ENCODE measurements at places on chromosomes 1 and 21. TPM values are rescaled to one million over a fixed set of nuclear protein-coding genes. Genes with fewer than 3 reads are reported as not detected.

DNA sequence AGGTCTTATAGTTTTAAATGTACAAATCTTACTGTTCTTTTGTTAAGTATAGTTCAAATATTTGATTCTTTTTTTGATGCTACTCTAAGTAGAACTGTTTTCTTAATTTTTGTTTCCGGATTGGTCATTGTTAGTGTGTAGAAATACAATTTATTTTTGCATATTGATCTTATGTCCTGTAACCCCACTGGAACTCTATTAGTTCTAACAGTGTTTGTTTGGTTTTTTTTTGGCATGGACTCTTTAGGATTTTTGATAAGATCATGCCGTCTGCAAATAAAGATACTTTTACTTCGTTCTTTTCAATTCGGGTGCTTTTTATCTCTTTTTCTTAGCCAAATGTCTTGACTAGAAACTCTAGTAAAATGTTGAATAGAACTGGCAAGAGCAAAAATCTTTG is 26.5 kb downstream of the GDAP2 start:
- no peak for DNase-seq

DNA sequence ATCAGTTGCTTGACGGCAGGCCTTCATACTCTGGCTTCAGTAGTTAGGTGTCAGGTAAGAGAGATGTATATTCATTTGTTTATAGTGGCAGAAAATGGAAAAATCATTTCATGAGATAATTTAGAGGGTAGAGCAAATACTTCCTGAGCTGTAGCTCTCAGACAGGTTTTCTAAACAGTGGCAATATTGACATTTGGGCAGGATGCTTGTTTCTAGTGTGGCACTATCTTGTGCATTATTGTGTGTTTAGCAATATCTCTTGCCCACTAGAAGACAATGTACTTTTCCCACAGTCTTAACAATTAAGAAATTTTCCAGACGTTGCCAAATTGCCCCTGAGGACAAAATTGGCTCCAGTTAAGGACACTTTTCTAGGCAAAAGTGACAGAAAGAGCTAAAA is 1143.1 kb downstream of the PLA2G4A start:
- no peak for DNase-seq

DNA sequence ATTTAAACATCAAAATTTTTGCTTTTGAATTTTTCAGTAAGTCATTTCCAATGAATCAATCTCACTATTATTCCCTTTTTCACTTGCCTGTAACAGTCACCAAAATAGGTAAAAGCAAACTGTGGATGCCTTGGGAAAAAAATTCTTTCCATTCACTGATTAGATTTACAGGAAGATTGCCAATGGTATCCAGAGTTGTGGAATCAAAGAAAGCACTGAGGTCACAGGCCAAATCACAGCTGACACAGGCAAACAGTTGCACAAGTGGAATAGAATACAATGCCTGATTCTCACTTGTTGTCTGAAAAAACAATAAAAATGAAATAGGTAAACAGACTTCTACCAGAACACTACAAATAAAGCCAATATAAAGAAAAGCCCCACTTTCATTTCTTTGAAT is 48.4 kb downstream of the LTN1 start:
- DNase-seq: no peak

DNA sequence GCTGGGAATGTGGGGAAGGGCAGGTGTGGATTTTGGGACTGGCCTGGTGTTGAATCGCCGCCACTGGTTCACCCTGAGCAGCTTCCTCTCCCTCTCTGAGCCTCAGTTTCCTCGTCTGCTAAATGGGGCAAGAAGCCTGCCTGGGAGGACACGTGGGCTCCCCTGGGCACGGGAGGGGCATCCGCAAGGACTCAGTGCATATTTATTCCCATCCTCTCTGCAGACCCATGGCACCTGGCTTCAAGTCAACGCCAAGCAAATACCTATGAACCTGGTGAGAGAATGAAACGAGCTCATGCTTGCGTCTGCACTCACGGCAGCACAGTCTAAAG is 234.4 kb downstream of the PTPRU start:
- DNase-seq: no peak

GRCh38 chr1:200524092-200524491 is 96.5 kb downstream of the KIF14 start:
- no peak for DNase-seq

- DNase-seq: no peak
Observed at GRCh38 chr1:157496121-157496526, 56.2 kb downstream of the FCRL5 start.

- DNase-seq: no peak
Observed at GRCh38 chr1:36464605-36465393, 615 bp upstream of the MRPS15 start.

- peak; percentile 37 for DNase-seq
Observed at GRCh38 chr1:47850451-47850850, 146.7 kb downstream of the TRABD2B start.

- DNase-seq: no peak
Observed at GRCh38 chr1:168372861-168373371, 92.2 kb downstream of the TBX19 start.

DNA sequence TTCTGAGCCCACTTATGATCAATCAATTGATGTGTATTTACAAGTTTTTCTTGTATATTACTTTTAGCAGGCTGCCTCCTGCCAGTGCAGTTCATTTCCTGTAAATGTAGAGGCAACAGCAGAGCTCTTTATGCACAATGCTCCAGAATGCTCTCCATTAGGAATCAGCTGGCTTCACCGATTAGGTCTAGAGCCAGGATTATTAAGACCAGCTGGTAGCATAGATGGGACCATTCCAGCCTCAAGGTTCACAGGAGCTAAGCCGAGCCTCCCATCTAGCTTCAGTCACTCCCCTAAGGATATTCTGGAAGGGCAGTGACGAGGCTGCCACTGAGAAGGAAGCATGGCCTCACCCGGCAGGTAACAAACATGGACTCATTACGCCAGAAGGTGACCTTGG is 36.8 kb downstream of the DHRS3 start:
- DNase-seq: no peak

GRCh38 chr1:61107638-61108037 is 25.3 kb downstream of the NFIA start:
- no peak for DNase-seq

DNA sequence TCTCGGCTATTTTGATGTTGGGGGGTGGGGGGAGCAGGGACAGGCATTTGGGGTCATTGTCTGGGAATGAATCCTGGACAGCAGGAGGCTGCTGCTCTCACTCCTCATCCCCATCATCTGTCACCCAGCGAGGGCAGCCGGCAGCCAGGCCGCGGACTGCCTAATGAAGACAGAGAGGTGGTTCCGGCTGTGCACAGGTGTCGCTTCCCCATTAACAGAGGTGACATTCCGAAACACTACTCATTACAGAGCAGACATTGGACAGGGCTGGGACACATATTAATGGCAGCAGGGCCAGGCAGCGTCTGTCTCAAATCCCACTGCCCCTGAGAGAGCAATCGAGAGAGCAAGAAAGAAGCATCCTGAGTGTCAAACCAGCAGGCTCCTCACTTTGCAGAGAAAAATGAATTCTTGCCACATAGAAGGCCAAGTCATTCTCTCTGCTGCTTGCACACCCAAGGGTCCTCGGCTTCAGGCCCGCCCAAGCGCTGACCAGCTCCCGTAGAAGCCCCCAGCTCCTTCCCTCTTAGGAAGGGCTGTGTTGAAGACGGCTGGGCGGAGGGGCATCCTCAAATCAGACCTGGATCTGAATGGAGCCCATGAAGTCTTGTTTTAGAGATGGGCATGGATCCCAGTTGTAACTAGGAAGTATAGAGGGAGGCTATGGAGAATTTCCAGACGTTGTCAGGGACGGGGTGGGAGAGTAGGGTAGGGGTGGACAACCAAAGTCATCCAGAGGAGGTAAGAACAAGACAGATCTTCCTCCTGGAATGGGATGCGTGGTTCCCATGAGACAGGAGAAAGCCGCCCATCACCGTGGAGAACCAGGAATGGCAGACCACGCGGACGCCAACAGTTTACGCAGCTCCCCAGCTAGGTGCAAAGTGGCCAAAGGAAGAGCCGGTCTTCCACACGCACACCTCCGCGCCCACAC is 8.2 kb upstream of the LEMD1 start:
- DNase-seq: no peak

- DNase-seq: no peak
Observed at GRCh38 chr1:44817307-44817706, 9.0 kb downstream of the BTBD19 start.

DNA sequence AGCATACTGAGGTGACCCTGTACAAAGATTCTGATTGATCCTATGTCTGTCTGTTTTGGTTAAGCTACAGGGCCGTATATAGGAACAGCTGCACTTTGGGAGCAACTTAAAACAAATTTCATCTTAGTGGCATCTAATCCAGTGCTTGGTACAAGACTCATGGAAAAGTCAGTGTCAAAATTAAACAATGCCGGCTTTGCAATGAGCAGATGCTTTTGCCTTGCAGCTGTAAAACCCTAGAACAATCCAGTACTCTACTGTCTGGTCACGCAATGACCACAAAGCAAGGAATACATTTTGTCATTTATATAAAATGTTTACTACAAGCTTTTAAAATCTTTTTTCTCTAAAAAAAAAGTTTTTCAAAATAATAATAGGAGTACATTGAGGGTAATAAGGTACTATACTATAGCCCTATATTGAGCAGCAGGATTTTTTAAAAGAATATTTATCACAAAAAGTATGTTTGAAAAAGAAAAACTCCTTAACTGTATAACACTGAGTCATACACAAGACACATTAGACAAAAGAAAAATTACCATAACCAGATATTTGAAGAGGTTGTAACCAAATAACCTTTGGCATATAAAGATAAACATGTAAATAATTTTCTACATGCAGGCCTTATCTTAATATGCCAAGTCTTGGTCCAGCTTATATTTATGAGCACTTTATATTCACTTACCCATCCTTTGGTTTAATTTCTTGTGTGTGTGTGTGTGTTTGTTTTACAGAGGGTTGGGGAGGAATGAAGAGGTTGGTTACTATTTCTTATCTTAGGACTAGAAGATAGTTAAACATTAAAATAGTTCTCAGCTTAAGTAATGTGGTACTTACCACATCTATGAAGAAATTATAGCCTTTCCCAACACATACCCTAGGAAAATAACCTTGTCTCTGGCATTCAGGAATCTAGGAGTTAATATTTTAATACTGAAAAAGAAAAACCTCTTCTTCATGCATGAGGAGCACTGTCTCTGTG is 262.3 kb downstream of the FAF1 start:
- DNase-seq: no peak

DNA sequence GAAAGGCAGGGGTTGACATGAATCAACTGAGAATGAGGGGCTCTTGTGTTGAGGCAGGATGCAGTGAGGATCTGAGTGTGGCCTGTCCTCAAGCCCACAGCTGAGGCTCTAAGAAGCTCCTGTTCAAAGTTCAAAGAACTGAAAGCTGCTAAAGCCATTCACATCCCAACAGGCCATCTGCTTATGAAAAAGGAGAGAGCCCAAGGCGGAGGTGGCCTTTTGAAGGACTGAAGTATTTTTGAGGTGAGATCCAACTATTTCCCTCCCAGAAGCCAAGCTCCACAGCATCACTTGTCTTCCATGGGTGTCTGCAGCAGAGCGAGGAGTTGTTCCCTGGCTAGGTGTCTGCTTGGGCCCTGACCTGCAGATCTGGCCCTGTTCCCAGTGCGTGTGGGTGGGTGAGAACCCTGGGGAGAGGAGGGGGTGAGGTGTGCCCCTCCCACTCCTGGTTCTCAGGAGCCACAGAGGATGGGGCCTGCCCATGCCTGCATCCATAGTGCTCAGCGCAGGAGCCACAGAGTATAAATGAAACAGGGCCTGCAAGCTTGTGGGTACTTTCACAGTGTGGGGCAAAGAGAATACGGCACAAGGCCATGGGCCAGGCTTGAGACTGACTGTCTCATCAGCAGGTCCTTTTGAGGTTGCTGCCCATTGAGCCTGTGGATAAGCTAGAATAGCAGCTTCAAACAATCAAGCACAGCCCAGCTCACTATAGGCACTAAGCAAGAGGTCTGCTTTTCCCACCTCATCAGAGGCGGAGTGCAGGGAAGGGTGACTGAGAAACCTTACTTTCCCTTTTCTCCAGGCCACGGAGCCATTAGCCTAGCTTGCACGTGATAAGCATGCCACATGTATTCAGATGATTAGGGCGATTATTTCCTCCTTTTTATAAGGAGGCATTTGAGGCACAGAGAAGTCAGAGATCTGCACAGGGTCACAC is 15.7 kb downstream of the REG4 start:
- DNase-seq: no peak

DNA sequence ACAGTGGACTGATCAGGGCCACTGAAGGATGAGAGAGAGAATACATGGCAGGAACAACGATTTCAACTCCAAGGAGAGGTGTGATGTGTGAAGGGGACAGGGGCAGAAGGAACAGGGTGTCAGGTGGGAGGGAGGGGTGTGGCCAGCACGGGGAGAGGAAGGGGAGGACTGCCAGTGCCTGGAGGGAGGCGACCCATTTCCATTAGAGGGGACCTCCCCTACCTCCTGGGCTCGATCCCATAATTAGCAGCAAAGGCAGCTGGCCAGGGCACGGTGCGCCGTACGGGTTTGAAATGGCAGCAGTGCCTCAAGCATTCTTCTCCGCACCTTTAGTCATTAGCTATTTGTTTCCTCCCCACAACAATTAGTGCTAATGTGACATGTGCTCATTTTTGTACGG is 22.7 kb downstream of the CRYAA start:
- peak; percentile 33 for DNase-seq

GRCh38 chr1:97412166-97412565 is 508.7 kb downstream of the DPYD start:
- DNase-seq: no peak

DNA sequence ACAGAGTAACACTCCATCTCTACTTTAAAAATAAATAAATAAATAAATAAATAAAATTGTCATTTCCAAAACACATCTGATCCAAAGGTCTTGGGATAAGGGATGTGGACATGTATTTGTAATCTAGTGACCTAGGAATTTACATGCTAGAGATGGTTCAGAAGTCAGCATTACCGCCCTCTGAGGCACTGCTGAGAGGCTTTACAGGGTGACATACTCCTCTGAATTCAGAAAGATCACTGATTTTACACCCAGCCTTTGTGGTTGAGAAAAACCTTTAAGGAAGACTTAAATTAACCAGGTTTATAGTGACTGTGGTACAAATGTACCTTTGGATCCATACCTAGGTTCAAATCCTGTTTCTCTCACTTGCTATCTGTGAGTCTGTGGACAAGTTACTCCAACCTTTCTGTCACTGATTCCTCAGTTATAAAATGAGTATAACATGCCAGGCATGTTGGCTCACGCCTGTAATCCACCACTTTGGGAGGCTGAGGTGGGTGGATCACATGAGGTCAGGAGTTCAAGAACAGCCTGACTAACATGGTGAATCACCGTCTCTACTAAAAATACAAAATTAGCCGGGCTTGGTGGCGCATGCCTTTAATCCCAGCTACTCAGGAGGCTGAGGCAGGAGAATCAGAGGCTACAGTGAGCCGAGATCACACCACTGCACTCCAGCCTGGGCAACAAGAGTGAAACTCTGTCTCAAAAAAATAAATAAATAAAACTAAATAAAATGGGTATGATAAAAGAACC is 20.1 kb downstream of the OSBPL9 start:
- DNase-seq: no peak

The CRP gene
- total RNA-seq: not detected

The RIMKLA gene
- total RNA-seq: 0.88 TPM

The WNT3A gene
- total RNA-seq: not detected

The KRTAP26-1 gene
- total RNA-seq: not detected

The ZNF644 gene
- 46.5 TPM for total RNA-seq

The OR2AK2 gene
- not detected for total RNA-seq

The NPHS2 gene
- total RNA-seq: not detected

The CATSPERE gene
- 1.2 TPM for total RNA-seq

The TCHH gene
- 0.35 TPM for total RNA-seq

The CDA gene
- 39.1 TPM for total RNA-seq

The TTC39A gene
- total RNA-seq: 29.7 TPM

The PODN gene
- 32.2 TPM for total RNA-seq
